Left lung (tissue), 14 donors: ENCODE measurements at places on chromosomes 1 and 21. TPM values are rescaled to one million over a fixed set of nuclear protein-coding genes. Genes with fewer than 3 reads are reported as not detected.

DNA sequence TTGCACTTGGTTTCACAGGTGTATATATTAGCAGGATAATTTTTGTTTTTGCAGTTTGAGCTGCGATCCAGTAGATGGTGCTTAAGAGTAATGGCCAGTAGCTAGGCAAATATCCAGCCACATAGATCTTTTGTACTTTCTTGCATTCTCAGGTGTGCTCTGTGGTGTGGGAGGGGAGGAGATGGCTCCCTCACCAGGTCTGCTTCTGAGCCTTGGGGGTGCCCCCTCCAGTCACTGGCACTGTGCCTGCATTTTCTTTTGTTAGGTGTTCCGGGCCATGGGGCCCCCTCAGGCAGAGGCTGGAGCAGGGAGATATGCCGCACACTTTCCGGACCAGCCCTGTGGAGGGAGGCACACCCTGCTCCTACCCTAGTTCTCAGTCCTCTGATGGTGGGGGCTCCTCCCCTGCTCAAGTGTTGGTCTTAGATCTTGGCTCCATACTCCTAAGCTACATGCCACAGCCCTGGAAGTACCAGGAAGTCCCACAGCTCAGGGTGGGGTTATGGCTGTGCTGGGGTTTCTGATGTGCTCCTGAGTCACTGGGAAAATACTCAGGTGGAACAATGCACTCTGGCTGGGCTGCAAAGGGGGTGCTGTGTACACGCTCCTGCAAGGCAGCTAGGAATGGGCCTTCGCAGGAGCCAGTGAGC lies 197.6 kb upstream of the DMRTA2 start:
- peak; percentile 84 for DNase-seq

- DNase-seq = no peak
These were observed 25.3 kb downstream of the SPATA46 start for GRCh38 chr1:162351246-162351842.

- no peak for DNase-seq
These were observed 1.9 kb upstream of the TUT4 start for GRCh38 chr1:52554756-52555155.

SHISAL2A gene
- polyA plus RNA-seq = 0.62 TPM

SMIM1 gene
- polyA plus RNA-seq = 6.3 TPM

SERINC2 gene
- 14.6 TPM for polyA plus RNA-seq

SEMA4A gene
- 18.3 TPM for polyA plus RNA-seq
